ENCODE measurements at places on chromosomes 1 and 21.
A peak's percentile ranks its signal among the peaks of the same experiment; 100 is the strongest.

GRCh38 chr1:226209307-226210059 lies 14.0 kb upstream of the MIXL1 start:
- no peak for DNase-seq

DNA sequence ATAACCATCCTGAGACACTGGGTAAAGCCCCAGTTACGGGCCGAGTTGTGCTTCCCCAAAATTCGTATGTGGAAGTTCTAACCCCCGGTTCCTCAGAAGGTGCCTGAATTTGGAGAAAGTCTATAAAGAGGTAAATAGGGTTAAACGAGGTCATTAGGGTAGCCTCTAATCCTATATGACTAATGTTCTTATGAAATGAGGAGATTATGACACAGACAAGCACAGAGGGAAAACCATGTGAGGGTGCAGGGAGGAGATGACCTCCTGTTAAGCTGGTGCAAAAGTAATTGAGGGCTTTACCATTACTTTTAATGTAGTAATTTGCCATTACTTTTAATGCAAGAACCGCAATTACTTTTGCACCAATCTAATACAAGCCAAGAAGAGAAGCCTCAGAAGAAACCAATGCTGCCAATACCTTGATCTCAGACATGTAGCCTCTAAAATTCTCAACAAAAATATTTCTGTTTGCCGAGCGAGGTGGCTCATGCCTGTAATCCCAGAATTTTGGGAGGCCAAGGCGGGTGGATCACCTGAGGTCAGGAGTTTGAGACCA lies 260.8 kb downstream of the GPATCH2 start:
- no peak for DNase-seq

GRCh38 chr1:147892216-147892615 lies 10.4 kb upstream of the GJA8 start:
- peak; percentile 17 for DNase-seq

- DNase-seq = no peak
Measured at GRCh38 chr1:196114193-196114592, 494.0 kb downstream of the KCNT2 start.

DNA sequence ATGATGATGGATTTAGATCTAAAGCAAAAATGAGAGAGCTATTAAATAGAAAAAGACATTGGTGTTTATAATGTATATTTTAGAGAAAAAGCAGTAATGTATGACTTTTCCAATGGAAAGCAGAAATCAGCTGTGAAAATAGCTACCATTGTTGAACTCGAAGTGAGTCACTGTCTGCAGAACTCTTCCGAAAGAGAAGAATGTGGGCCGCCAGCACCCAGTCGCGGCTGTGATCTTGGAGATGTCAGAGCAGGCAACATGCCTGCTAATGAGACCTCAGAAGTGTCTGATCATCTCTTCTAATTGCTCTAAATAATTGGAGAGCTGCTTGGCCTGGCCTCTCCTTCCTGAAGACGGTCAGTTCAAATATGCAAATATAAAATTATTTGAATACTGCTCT lies 333.6 kb upstream of the RUNX1 start:
- DNase-seq = no peak
